ENCODE measurements at places on chromosomes 6 and 20.

DNA sequence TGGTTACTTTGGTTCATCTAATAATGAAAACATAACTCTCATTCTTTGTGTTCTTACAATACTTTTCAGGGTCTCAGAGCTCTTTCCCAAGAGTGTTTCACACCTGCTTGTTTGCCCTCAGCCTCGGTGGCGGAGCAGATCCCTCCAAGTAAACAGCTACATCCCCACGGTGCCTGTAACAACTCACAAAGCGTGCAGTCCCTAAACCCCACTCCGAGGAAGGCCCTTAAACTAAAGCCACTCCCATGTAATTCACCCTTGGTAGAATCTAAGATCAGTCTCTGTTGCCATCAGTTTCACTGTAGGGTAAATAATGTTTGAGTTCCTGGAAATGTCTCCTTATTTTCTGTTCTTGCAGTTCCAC lies 101.1 kb downstream of the TFAP2A start:
- DNase-seq: no peak

DNA sequence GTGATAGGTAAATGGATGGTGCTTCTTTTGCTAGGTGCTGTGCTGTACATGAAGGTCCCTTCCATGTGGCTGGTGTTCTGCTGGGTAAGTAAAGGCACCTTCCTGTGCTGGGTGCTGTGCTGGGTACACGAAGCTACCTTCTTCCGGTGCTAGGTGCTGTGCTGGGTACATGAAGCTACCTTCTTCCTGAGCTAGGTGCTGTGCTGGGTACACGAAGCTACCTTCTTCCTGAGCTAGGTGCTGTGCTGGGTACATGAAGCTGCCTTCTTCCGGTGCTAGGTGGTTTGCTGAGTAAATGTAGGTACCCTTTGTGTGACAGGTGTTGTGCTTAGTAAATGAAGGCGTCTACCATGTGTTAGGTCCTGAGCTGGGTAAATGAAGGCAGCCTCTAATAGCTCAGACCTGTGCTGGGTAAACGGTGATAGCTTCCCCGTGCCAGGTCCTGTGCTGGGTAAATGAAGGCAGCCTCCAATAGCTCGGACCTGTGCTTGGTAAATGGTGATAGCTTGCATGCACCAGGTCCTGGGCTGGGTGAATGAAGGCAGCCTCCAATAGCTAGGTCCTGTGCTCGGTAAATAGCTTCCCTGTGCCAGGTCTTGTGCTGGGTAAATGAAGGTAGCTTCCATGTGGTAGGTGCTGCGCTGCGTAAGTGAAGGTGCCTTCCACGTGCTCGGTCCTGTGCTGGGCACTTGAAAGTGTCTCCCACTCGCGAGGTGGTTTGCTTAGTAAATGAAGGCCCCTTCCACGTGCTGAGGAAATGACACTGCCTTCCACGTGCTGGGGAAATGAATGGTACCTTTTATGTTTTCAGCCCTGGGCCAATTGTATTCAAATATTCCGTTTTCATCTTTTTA lies 115.5 kb downstream of the ERMARD start:
- DNase-seq: no peak

GRCh38 chr6:66553441-66553840 lies 846.4 kb upstream of the EYS start:
- DNase-seq: no peak

GRCh38 chr6:98036344-98036923 lies 753.4 kb upstream of the MMS22L start:
- no peak for DNase-seq

DNA sequence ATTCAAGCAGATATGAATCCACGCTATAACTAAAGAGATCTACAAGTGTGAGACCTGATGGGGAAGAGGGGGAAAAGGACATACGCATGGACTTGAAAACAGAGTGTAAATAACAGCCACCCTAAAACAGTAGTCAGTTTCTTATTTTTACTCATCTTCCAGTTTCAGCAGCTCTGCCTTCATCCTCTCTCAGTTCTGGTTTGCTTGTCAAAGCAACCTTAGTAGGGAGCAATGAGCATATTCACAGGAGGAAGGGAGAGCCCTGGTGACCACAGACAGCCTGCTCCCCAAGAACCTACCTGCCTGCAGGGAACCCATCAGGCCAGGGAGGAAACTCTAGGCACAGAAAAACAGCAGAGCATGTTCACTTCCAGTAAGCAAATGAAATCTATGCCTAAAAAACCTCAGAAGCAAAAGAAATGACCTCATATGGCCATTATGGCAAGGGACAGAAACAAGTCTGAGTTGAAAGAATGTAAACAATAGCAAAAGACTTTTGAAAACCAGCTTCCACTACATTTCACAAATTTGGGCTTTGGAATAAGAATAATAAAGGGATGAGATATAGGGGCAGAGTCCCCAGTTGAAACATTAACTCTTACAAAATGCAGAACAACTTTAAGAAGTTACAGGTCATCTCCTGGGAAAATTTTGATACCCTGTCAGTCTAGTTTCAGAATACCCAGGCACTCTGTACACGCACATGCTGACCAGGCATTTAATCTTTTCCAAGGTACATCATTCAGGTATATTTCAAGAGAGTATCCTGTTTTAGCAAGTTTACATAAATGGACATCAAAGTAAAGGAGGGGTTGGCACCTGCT lies 120.8 kb upstream of the BCLAF1 start:
- no peak for DNase-seq

DNA sequence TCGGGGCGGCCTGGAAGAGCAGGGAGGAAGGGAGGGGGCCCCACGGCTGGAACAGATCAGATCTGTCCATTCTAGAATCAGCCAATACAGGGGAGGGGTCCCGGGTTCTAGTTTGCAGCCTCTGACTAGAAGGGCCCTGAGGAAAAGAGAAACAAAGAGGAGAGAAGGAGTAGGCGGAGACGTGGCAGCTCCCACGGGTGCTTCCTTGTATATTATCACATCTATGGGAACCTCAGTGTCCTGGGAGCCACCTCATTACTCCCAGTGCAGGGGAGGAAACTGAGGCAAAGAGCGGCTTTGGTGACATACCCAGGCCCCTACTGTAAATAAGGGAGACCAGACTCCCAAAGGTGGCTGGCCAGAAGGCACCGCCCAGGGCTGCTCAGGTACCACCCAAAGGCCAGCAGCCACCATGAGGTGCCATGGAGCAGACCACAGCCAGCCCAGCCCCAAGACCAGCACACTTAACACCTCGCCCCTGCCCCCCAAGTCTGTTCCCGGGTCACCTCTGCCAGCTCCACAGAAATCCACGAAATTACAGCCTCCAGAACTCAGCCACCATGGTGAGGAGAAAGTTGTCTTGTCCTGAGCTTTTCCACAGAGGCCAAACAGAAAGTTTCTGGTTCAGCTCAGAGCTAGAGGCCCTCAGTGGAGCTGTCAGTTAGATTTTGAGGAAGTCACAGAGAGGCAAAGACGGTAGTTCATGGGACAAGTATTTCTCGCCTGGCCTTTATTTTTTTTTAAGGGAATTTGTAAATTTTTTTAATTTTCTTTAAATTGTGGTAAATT lies 2.1 kb downstream of the ZC3H12D start:
- no peak for DNase-seq

DNA sequence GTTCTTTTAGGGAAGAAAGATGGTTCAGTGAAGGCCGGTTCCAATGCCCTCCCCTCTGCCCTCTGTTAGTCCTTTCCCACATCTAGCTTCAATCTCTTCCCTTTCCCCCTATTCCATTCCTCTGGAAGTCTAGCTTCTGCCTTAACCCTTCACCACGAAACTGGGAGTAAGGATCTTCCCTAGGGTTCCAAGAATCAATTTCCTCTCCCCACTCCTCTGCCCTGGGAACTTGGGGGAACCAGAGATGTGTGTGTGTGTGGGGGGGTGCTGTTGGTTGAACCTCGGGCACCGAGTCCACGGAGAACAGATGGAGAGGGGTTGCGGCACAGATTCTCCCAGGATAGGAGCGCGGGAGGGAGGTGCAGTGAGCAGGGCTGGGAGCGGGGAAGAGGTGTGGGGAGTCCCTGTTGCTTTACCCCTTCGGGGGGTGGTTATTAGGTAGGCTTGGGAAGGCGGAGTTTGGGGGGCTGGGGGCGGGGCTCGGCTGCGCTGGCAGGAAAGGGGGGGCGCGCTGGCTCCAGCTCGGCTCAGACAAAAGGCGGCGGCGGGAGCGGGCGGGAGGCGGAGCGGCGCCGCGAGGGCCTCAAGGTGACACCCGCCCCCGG lies at the start of gene TMEM151B:
Gene TMEM151B (plus strand): TSS at position 530 of the 605 bp plus-strand sequence. CDS start 293 bp downstream, outside the sequence.
- DNase-seq: no peak

GRCh38 chr6:157571269-157571668 lies 190.3 kb downstream of the ZDHHC14 start:
- DNase-seq: no peak

GRCh38 chr6:54598787-54599313 lies 247.7 kb upstream of the FAM83B start:
- no peak for DNase-seq

GRCh38 chr6:91330896-91331295 lies 744.0 kb upstream of the MAP3K7 start:
- no peak for DNase-seq

- DNase-seq: no peak
Measured at GRCh38 chr6:12973386-12973785, 256.8 kb downstream of the PHACTR1 start.

GRCh38 chr6:44061375-44062104 lies 65.7 kb downstream of the MRPL14 start:
- DNase-seq: no peak

GRCh38 chr6:73085443-73085871 lies 139.8 kb downstream of the KHDC1L start:
- DNase-seq: no peak

DNA sequence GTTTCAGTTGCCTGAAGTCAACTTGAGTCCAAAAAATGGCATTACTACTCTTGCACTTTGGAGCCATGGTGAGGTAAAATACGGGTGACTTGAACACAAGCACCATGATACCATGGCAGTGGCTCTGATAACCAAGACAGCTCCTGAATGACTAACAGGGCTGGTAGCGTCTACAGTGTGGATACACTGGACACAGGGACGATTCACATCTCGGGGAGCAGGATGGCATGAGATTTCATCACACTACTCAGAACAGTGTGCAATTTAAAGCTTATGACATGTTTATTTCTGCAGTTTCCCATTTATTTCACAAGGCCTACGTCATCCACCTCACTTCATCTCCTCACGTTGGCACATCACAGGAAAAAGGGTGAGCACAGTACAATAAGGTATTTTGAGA lies 950.9 kb downstream of the KIF16B start:
- DNase-seq: no peak

DNA sequence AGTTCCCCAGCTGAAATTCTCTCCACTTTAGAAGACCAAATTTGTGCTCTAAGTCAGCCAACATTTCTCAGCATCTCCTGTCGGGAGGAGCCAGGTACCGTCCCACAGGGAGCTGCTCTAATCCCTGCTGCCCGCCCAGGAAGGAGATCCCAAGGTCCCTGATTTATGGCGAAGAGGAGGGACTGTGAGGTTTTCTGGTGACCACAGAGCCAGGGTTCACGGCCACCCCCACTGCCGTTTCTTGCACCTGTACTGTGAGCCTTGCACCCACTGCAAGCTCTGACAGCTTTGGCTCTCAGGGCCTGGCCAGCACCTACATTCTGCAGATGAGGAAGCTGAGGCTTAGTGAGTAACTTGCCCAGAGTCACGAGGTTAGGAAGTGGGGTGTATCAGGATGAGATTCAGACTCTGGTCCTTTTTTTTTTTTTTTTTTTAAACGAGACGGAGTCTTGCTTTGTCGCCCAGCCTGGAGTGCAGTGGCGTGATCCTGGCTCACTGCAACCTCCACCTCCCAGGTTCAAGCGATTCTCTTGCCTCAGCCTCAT lies 34.9 kb downstream of the FOXC1 start:
- DNase-seq: no peak

DNA sequence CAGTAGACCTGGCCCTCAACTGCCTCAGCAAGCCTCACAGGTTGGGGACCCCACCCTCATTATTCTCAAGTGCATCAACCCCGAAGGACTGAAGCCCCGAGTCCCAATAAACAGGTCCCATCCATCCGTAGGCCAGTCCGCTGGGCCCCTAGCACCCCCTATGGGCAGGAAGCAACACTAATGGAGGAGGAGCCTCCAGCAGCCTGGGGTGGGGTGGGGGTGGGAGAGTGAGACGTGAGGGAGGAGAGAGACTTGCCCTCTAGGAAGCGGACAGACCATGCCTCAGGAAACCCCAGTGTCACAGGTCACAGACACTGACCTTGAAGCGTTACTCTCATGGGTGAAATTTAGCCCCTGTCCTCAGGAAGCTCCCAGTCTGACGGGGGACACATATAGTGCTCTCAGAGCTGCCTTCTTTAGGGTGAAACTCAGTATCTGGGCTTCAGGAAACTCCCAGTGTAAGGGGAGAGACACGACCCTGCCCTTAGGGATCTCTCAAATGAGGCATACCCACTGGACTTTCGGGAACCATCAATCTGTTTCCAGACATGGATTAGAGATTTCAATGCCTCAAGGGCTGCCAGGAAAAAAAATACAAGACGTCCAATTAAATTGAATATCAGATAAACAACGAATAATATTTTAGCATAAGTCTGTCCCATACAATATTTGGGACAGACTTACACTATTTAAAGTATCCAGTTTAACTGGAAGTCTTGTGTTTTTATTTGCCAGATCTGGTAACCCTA lies 125.8 kb downstream of the MRPL14 start:
- peak; percentile 41 for DNase-seq

GRCh38 chr6:1231941-1232340 lies 80.0 kb upstream of the FOXQ1 start:
- DNase-seq: no peak

DNA sequence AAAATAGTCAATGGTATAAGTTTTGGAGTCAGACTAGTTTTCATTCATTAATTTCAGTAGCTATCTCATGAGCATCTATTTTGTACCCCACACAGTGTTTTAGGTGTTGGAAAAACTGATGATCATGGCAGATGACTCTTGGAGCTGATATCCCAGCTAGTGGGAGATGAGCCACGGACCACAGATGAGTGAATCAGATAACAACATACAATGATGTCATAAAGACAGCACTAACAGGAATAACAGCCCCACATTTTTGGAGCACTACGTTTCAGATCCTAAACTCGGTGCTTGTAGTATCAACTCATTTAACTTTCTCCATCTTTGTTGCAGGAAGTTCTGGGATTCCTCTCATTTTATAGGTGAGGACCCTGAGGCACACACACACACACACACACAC lies 67.8 kb upstream of the EDN3 start:
- no peak for DNase-seq

- DNase-seq: no peak
Measured at GRCh38 chr6:127893541-127893940, 7.3 kb downstream of the THEMIS start.

GRCh38 chr20:40744818-40745175 lies 55.8 kb upstream of the MAFB start:
- no peak for DNase-seq

Measured in DMS153 (cell line).